Pericardium fibroblast (primary cell): ENCODE measurements at places on chromosomes 12 and 14. TPM values are rescaled to one million over a fixed set of nuclear protein-coding genes. Genes with fewer than 3 reads are reported as not detected.

The HOMEZ gene
- 5.7 and 12.3 TPM in 2 replicates for total RNA-seq

The CD4 gene
- 0.35 and 0.60 TPM in 2 replicates for total RNA-seq

The TUBA1B gene
- total RNA-seq, result 467 and 912 TPM in 2 replicates

The FAM222A gene
- 0.43 and 2.1 TPM in 2 replicates for total RNA-seq

The BMAL2 gene
- total RNA-seq, result 0.70 and 1.4 TPM in 2 replicates

The TC2N gene
- total RNA-seq, result 1.0 and 1.5 TPM in 2 replicates

The NOVA1 gene
- 1.6 and 2.0 TPM in 2 replicates for total RNA-seq

The SLC6A13 gene
- total RNA-seq, result not detected in 2 replicates

The MSRB3 gene
- total RNA-seq, result 28.3 and 56.0 TPM in 2 replicates

The FAM90A1 gene
- 0.09 and 0.93 TPM in 2 replicates for total RNA-seq

The TMEM132C gene
- 2.2 and 3.3 TPM in 2 replicates for total RNA-seq

The NRL gene
- 0.12 and 3.7 TPM in 2 replicates for total RNA-seq

The B3GNT4 gene
- 0.70 TPM in 1 of 2 replicates, not detected in the other for total RNA-seq

The KRT79 gene
- total RNA-seq, result not detected in 2 replicates

The GALNT8 gene
- 0.12 TPM in 1 of 2 replicates, not detected in the other for total RNA-seq

The OR6C70 gene
- total RNA-seq, result not detected in 2 replicates

The GPRC5D gene
- total RNA-seq, result not detected in 2 replicates

The IFNG-AS1 gene
- not detected in 2 replicates for total RNA-seq

The THTPA gene
- total RNA-seq, result 8.5 and 11.8 TPM in 2 replicates

The BEGAIN gene
- 0.09 and 0.35 TPM in 2 replicates for total RNA-seq

The RTL1 gene
- total RNA-seq, result not detected in 2 replicates

The LRTM2 gene
- total RNA-seq, result not detected in 2 replicates

The GSC gene
- 2.8 and 19.2 TPM in 2 replicates for total RNA-seq

The MAP1LC3B2 gene
- 1.8 TPM in 1 of 2 replicates, not detected in the other for total RNA-seq

The E2F7 gene
- total RNA-seq, result 0.47 and 0.85 TPM in 2 replicates

The CCDC196 gene
- total RNA-seq, result not detected in 2 replicates

The DERA gene
- total RNA-seq, result 30.3 and 38.9 TPM in 2 replicates

The DDX51 gene
- 7.4 and 11.5 TPM in 2 replicates for total RNA-seq

The AKAP6 gene
- total RNA-seq, result 0.35 and 0.85 TPM in 2 replicates

The ZNF385A gene
- total RNA-seq, result 1.9 and 5.6 TPM in 2 replicates

The COQ6 gene
- total RNA-seq, result 32.7 and 39.8 TPM in 2 replicates

The MFAP5 gene
- total RNA-seq, result 126 and 254 TPM in 2 replicates

The SETD1B gene
- total RNA-seq, result 4.7 and 7.6 TPM in 2 replicates

The PPP1R1A gene
- not detected in 2 replicates for total RNA-seq

The ESYT1 gene
- 104 and 207 TPM in 2 replicates for total RNA-seq

The TCL1B gene
- total RNA-seq, result not detected in 2 replicates

The IRF9 gene
- 26.7 and 48.1 TPM in 2 replicates for total RNA-seq

The ADCY6 gene
- total RNA-seq, result 23.7 and 41.4 TPM in 2 replicates

The TMEM253 gene
- not detected in 2 replicates for total RNA-seq

The TNS2 gene
- 95.6 and 138 TPM in 2 replicates for total RNA-seq

The LRRK2 gene
- total RNA-seq, result 0.93 and 1.9 TPM in 2 replicates

The PUS7L gene
- 6.9 and 11.1 TPM in 2 replicates for total RNA-seq

The SENP1 gene
- 9.7 and 11.8 TPM in 2 replicates for total RNA-seq

The ZBTB42 gene
- total RNA-seq, result 3.2 and 3.9 TPM in 2 replicates

The LIN7A gene
- total RNA-seq, result 1.1 and 1.3 TPM in 2 replicates

The PPP4R4 gene
- total RNA-seq, result 0.12 and 0.26 TPM in 2 replicates

The G2E3 gene
- 6.0 and 7.1 TPM in 2 replicates for total RNA-seq

The RNU4-1 gene
- total RNA-seq, result under 0.01 TPM in 2 replicates

The LALBA gene
- not detected in 2 replicates for total RNA-seq

The CMKLR1 gene
- 2.5 and 6.8 TPM in 2 replicates for total RNA-seq

The MMP14 gene
- total RNA-seq, result 386 and 658 TPM in 2 replicates

The CPNE6 gene
- not detected in 2 replicates for total RNA-seq

The FAM186B gene
- 0.23 TPM in 1 of 2 replicates, not detected in the other for total RNA-seq

The TMPRSS12 gene
- not detected in 2 replicates for total RNA-seq

The KITLG gene
- 9.4 and 12.4 TPM in 2 replicates for total RNA-seq

The P2RX7 gene
- total RNA-seq, result 2.5 TPM in 1 of 2 replicates, not detected in the other

The PGAM5 gene
- total RNA-seq, result 23.0 and 23.1 TPM in 2 replicates

The PROX2 gene
- total RNA-seq, result not detected in 2 replicates
